Activated naive CD8-positive, alpha-beta T cell treated with anti-CD3 and anti-CD28 coated beads, Interleukin-2, amount 50 U/mL, for 24 hours (primary cell): ENCODE measurements at places on chromosomes 16 and 17.

DNA sequence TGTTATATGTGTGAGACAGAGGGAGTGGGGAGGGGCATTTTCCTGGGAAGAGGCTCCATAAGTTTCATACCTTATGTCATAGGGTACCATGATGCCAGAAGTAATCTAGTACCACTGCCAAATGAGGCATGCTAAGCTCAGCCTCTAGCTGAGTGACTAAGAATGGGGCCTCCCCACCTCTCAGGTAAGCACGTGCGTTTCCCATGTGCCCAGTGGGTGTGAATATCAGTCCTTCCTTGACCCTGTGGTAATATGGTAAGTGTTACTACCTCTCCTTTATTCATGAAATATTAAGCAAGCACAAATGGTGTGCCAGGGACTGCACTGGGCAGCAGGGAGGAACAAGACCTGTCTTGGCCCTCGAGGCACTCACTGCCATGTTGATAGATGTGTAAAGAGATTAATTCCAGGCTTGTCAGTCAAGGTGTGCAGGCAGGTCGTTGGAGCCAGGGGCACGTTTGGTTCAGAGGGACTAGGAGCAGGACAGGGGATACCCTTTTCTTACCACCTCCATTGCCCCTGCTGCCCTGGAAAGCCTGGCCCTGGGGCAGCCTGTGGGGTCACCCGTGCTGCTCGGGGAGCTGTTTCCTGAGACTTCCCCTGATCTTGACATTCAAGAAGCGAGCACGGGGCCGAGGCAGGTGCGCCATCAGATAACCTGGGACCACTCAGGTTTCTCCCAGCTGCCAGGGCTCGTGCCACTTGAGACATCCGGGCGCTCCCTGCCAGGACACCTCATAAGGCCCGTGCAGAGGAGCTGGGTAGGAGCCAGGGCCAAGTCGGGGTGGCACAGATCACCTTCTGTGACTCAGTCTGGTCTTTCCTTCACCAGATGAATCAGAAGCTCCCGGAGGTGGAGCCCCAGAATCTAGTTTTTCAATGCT lies 8.8 kb downstream of the RSAD1 start:
- H3K4me1 ChIP-seq = peaks cover 7% of the 10 kb centered on the region
- peaks cover 31% of the 10 kb centered on the region for H3K36me3 ChIP-seq
- no peak for DNase-seq
- H3K27ac ChIP-seq = no peak overlapping the region

GRCh38 chr16:66079671-66080334 lies 286.7 kb upstream of the CDH5 start:
- H3K4me3 ChIP-seq = no peak overlapping the region
- no peak for DNase-seq
- no peak overlapping the region for H3K27ac ChIP-seq
- no peaks in the 10 kb centered on the region for H3K4me1 ChIP-seq
- H3K36me3 ChIP-seq = no peaks in the 10 kb centered on the region

DNA sequence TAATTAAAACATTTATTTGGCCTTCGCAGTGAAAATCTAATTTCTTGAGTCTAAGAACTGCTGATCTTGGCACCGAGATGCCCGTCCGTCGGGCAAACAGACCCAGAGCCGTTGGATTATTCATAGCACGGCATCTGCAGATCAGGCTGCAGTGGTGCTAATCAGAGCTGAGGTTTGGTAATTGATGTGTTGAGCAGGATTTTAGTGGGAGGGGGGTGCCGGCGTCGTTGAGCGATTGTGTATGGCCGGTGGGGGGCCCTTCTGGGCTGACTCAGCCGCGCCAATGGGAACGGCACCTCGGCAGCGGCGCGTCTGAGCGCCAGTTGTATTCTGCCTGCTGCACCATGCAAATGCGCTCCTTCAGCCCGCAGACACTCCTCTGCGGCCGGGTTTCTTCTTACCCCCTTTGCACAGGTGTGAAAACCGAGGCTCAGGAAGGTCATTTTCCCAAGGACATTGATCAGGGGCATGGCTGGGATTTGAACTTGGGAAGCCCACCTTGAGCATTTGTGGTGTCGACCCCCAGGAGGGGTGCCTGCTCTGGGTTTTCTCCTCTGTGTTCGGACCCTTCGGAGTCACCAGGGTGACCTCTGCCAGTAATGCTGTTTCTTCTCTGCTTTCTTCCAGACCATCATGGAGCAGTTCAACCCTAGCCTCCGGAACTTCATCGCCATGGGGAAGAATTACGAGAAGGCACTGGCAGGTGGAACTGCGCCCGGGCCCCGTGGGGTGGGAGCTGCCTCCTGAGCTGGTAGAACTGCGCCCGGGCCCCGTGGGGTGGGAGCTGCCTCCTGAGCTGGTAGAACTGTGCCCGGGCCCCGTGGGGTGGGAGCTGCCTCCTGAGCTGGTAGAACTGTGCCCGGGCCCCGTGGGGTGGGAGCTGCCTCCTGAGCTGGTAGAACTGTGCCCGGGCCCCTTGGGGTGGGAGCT lies 18.4 kb downstream of the BAIAP2 start:
- no peak overlapping the region for H3K4me3 ChIP-seq
- H3K27me3 ChIP-seq = no peaks in the 10 kb centered on the region
- H3K27ac ChIP-seq = no peak overlapping the region

DNA sequence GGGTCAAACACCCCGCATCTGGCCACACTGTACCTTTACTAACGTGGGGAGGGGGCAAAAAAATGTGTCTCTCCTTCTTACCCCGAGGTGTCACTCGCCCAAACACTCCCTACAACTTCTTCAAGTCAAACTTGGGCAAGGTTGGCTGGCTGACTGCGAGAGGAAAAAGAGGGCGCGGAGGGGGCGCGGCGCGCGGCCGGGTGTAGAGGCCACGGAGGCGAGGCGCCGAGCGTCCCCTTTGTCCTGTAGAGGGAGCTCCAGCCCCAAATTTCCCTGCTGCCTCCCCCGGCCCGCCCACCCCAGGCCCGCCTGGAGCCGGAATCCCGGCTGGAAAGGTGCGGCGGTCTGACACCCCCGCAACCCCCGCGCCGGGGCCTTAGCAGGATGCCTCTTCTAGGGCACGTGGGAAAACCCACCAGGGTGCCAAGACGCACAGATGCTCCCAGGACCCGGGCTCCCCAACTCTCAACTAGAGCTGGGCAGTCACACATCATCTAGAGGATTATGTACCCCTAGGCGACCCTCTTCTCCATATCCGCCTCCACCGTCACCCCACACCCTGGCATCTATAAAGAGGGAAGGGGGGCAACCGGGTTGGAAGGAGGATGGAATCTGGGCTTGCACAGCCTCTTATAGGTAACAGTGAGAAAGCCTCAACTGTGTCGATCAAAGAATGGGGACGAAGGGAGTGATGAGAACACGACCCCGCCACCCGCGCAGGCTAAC lies 4.2 kb downstream of the IRX3 start:
- peak; percentile 62 for DNase-seq
- H3K4me1 ChIP-seq = peaks cover 18% of the 10 kb centered on the region
- no peaks in the 10 kb centered on the region for H3K36me3 ChIP-seq
- no peak overlapping the region for H3K4me3 ChIP-seq

DNA sequence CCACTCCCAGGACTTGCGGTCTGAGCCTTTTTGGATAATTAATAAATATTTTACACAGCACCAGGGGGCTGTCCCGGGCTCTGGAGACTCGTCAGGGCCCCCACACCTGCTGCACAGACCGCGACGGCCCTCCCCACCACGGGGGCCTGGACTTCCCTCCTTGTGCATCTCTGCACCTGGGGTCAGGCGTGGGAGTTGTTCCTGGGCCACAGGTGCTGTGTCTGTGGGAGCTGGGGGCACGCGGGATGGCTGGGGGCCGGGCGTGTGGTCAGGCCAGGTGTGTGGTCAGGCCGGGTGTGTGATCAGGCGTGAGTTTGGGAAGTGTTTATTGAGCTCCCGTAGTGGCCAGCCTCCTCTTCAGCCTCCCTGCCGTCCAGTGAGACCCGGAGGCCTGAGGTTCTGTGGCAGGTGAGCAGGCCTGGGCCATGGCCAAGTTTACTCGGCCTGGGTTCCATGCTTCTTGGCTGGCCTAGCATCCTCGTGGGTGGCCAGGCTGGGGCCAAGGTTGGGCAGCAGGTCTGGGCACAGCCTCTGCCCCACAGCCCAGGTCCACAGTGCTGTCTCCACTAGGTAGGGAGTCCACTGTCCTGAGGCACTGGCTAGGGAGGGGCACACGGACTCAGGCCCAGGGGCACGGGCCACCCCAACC lies 1.9 kb upstream of the STUB1 start:
- H3K36me3 ChIP-seq = peaks cover 18% of the 10 kb centered on the region
- H3K4me3 ChIP-seq = no peak overlapping the region
- H3K27me3 ChIP-seq = peaks cover 5% of the 10 kb centered on the region

DNA sequence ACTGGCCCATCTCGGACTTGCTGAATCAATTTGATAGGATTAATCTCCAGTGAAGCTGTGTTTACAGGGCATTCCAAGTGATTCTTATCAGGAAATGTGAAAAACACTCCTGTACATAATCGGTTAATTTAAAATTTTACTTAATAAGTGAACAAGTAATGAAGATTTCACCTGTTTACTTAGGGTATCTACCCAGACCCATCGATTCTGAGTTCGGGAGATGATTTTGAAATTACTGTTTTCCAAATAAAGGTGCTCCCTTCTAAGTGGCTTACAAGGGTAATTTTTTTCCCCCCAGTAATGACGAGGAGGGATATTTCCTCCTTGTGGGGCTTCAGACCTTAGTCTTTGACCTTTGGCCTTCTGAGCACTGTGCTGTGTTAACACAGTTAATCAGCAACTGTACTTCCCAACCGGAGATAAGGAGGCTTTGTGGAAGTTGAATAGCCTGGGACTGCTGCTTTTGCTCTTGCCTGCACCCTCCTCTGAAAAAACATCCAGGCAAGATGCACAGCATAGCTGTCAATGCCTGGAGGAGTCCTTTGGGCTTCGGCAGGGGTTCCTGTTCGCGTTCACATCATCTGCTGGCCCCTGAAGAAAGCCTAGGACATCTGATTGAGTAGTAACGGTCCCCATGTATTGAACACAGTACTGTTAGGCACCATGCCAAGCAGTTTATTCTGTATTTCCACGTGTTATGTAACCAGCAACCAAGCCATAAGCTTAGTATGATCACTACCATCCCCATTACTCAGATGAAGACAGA lies 1.8 kb downstream of the FAHD1 start:
- no peak for DNase-seq
- no peak overlapping the region for H3K27ac ChIP-seq
- H3K27me3 ChIP-seq = no peaks in the 10 kb centered on the region
- H3K36me3 ChIP-seq = peaks cover 2% of the 10 kb centered on the region
